ENCODE measurements at places on chromosomes 6 and 20.

DNA sequence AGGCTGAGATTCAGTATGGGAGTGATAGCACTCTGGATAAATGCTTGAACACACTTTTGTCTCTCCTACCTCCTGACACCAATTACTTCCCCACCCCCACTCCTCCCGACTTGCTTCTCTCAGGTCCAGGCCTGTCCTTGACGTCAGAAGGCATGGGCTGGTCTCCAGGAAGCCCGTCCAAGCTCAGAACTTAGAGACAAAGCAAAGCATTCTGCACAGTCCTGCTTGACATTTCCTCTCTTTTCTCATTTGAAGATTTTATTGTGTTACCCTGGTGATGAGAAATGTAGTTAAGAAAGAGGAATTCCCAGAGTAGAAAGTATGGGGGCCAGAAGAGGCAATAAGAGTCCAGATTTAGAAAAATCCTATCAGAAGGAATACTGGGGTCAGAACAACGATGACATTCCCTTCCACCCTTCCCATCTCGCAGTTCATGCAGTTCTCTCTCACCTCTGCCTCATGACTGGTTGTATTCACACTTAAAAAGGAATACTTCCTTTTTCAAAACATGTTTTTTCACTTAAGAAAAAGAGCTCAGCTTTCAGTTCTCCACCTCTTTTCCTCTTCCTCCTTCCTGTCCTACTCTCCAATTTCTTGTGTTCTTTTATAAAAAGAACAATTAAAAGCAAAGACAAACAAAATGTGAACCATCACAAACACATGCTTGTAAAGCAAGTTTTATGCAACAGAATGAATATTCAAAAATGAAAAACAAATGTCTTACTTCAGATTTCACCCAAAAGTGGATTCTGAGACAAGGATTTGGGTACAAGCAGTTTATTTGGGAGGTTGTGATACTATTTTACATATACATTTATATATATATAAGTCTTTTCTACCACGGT, 18.5 kb upstream of the FAM184A start:
- DNase-seq, result no peak

DNA sequence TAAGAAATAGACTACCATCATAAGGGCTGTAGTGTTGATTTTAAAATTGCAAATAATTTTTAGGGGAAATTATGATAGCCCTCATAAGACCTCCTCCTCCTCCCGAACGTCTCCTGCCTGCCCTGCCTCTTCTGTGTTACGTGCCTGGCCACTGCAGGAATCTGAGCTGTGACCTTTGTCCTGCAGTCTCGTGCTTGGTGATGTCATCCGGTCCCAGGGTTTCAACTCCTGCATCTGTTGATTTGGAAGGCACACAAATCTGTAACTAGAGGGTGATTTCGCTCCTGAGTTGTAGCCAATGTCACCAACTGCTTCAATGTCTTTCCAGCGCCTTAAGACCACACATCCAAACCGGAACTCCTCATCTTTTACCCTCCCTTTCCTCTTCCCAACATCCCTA, 163.2 kb downstream of the AIG1 start:
- DNase-seq, result no peak

GRCh38 chr20:56391596-56392131, 351 bp downstream of the AURKA start:
- DNase-seq, result no peak

GRCh38 chr6:17622144-17622543, 22.0 kb downstream of the FAM8A1 start:
- no peak for DNase-seq

- no peak for DNase-seq
These were observed 34.9 kb upstream of the SHLD1 start for GRCh38 chr20:5715071-5715841.

DNA sequence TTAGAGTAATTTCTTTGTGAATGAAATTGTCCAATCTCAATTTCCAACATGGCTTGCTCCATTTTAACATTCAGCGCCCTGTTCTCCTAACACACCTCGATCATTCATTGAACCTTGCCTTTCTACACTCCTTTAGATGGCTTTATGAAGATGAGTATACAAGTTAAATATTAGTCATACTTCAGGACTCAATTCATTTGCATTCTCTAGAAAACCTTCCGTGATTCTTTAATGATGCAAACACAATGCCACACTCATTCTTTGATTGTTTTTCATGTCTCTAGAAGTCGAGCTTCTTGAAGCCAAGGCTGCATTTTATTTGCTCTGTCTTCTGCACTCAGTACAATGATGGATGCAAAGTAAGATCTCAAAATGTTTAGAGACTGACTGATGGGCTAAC, 641.2 kb downstream of the DOK5 start:
- DNase-seq, result no peak

- no peak for DNase-seq
These were observed 2.7 kb upstream of the DDR1 start for GRCh38 chr6:30881392-30882203.

GRCh38 chr6:7593229-7593628, 3.2 kb downstream of the SNRNP48 start:
- no peak for DNase-seq

DNA sequence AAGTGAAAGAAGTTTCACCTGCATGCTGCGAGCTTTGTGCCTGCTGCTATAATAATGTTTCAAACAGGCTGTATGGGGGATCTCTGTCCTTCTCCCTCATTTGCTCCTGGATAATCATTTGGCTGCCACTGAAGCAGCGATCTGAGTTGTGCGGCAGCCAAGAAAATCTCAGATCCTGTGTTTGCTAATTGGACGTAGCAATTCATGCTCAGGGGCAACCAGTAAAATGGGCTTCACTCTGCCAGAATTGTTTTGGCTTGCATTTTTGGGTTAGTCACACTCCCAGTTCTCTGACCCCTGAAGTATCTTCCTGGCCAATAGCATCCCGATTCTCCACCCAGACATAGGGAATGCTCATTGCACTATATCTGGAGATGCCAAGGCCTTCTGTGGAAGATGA, 13.7 kb upstream of the STXBP5 start:
- no peak for DNase-seq

- DNase-seq, result no peak
These were observed 12.5 kb downstream of the RPS6KA2 start for GRCh38 chr6:166614589-166614988.

DNA sequence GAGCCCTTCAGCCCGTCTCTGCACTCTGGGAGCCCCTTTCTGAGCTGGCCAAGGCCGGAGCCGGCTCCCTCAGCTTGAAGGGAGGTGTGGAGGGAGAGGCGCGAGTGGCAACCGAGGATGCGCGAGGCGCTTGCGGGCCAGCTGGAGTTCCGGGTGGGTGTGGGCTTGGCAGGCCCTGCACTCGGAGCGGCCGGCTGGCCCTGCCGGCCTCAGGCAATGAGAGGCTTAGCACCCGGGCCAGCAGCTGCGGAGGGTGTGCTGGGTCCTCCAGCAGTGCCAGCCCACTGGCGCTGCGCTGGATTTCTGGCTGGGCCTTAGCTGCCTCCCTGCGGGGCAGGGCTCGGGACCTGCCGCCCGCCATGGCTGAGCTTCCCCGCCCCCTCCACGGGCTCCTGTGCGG, 49.8 kb downstream of the GMPR start:
- no peak for DNase-seq

GRCh38 chr20:49394264-49394663, 88.2 kb downstream of the KCNB1 start:
- DNase-seq, result no peak

GRCh38 chr20:8862092-8862491, 206.8 kb upstream of the PLCB4 start:
- no peak for DNase-seq

- no peak for DNase-seq
These were observed 3.9 kb downstream of the FOXQ1 start for GRCh38 chr6:1315560-1316386.

DNA sequence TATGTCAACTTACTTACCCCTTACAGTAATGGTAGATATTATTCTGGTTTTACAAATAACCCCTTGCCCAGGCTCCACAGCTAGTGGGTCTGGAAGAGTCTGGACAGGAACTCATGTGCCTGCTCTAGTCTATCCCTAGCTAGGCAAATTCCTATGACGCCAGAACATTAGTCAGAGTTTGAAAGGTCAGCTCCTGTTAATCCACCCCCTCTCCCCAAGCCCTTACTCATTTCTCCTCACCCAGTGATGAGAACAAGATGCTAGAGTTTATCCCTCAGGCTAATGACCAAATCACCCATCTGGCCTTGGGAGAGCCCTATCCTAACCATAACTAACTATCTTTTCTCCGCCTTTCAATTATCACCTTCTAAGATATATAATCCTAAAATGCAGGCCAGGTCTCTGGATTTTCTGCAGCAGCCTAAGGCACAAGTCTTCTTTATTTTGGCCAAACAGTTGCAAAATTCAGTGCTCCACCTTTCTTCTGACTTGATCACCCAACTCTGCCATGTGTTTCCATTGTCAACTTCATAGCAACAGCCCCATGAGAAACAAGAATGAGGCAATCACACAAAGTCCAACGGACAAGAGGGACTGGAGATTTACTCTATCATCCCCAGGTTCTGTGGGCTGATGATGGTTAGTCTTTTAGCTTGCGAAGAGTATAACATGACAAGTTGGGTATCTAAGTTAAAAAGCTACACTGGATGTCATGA, 113.3 kb downstream of the TASP1 start:
- DNase-seq, result no peak

DNA sequence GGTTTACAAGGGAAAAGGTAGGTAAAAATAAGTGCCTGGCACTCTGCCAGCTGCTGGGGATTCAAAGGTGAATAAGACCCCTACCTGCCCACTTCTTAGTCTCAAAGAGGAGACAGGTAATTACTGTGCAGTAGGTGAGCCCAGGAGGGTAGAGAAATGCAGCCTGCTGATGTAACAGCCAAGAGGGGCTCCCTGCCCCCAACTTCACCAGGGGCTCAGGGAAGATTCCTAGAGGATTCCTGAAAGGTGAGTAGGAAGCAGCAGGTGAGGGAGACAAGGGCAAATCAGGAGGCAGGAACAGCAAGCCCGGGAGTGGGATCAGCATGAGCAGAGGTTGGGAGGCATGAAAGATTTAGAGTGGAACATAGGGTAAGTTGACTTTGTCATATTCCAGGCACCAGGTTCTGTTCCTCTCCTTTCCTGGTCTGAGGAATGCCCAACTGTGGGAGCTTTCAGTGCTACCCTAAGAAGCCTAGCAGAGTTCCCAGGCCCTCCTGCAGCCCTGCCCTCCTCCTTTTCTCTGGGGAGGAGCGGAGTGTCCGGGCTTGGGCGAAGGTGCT, 258.1 kb downstream of the LRFN2 start:
- DNase-seq, result no peak

- DNase-seq, result no peak
These were observed 423.7 kb upstream of the MARCKS start for GRCh38 chr6:113433335-113433991.

DNA sequence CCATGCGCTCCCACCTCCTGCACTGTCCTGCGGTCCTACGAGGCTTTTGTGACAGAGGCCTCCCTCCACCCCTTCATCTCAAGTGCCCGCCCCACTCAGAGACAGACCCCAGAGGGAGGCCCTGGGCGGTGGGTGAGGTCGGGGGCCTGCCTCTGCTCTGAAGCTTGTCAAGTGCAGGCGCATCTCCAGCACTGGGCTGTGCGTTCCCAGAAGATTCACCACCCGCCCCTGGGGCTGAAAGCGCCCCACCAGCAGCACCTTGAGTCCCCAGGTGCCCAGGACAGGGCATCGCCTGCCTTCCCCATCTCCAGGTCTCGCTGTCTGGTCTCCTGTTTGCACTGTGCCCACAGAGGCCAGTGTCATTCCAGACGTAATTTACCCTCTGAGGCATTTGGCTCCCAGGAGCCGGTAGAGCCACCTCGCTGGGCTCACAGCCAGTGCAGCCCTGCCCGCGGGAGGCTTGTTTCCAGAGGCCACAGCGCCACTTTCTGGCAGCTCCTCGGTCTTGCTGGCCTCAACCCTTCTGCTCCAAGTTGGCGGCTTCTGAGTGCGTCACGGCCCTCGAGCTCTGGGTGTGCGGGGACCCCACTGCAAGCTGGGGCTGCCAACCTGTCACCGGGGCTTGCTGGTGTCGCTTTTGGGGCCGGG, 191.1 kb downstream of the TAF4 start:
- DNase-seq, result peak; percentile 58

DNA sequence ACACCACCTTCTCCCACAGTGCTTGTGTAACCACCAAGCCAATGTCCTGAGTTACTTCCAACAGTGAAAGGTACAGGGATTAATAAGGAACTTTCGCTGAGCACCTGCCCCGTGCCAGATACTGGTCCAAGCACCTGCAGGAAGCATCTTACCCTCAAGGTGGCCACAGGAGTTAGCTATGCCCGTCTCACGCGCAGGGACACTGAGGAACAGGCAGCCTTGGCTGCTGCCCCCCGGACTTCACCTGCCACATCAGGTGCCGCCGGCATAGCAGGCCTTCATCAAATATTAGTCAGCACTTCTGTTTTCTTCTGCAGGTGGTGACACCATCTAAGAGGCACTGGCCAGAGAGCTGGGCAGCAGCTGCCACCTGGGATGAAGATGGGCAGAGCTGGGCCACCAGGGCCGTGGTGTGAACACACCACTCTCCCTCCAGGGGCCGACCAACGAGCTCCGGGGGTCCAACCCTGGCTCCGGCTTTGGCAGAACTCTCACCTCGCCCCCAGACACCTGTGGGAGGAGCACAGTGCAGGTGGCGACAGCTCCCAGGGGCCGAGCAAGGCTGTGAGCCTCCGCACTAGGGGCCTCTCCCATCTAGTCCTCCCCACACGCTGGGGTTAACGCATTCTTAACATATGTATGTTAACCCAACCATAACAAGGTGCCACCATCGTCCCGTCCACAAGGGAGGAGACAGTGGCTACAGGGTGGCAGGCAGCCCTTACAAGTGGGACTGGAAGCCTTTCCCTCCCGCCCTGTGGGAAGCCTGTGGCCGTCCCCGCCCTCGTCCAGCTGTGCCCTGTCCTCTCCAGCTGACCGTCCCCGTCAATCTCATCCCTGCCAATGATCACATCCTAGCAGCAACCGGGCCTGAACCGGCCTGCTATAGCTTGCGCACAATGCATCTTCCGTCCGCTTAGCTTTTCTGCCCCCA, 2.9 kb upstream of the PPDPF start:
- no peak for DNase-seq

DNA sequence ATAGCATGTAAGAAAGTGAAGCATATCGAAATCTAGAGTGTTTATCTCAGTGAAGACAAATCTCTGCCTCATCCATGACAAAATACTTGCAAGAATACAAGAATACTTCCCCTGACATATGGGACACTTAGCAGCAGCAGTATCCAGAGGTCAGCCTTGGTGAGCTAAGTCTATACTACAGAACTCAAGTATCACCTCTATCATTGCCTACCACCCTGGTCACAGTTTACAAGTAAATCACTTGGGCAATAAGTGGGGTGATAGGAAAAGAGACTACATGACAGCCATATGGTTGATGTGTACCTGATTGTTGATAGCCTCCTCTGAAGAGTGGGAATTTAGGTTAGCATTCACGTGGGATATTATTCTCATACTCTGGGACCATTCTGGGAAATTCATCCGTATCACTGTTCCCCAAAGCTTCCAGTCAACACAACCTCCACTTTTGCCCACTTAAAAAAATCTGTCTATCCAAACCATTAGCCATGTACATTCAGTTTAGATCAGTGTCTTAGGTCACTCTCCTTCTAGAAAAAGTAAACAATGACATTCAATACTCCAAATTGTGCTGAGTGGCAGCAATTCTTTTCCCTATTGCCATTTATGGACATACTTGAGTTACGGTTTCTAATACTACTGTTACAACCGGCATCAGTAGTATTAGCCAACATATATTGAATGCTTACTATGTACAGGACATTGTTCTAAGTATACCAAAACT, 118.2 kb upstream of the PRSS16 start:
- DNase-seq, result no peak

GRCh38 chr20:20425823-20426654, 58.1 kb downstream of the INSM1 start:
- DNase-seq, result no peak

- no peak for DNase-seq
These were observed 30.3 kb downstream of the NCOA3 start for GRCh38 chr20:47532002-47532401.

Data from 8988T (cell line).